Fibroblast of skin of left quadriceps (primary cell): ENCODE measurements at places on chromosomes 11 and 22.
A peak's percentile ranks its signal among the peaks of the same experiment; 100 is the strongest.

DNA sequence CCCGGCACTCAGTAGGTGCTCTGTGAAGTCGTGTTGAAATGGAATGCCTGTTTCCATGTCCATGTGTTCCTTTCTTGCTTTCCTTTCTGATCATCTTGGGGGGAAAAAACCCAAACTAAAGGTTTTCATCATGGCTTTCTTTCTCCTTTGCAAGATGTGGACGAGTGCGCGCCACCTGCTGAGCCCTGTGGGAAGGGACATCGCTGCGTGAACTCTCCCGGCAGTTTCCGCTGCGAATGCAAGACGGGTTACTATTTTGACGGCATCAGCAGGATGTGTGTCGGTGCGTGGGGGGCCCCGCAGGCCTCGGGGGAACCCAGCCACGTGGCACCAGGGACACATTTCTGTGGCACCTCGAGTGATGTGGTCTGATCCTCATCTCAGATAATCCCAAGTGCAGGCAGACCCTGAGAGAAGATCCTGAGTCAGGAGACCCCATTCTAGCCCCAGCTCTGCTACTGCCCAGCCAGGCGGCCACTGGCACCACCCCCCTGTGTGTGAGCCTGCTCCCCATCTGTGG, 39.4 kb downstream of the FBLN1 start:
- no peak for DNase-seq

GRCh38 chr11:46856605-46857343, 10.7 kb upstream of the CKAP5 start:
- no peak for DNase-seq

- DNase-seq = no peak
These were observed 21.6 kb upstream of the GDPD4 start for GRCh38 chr11:77322926-77323590.

DNA sequence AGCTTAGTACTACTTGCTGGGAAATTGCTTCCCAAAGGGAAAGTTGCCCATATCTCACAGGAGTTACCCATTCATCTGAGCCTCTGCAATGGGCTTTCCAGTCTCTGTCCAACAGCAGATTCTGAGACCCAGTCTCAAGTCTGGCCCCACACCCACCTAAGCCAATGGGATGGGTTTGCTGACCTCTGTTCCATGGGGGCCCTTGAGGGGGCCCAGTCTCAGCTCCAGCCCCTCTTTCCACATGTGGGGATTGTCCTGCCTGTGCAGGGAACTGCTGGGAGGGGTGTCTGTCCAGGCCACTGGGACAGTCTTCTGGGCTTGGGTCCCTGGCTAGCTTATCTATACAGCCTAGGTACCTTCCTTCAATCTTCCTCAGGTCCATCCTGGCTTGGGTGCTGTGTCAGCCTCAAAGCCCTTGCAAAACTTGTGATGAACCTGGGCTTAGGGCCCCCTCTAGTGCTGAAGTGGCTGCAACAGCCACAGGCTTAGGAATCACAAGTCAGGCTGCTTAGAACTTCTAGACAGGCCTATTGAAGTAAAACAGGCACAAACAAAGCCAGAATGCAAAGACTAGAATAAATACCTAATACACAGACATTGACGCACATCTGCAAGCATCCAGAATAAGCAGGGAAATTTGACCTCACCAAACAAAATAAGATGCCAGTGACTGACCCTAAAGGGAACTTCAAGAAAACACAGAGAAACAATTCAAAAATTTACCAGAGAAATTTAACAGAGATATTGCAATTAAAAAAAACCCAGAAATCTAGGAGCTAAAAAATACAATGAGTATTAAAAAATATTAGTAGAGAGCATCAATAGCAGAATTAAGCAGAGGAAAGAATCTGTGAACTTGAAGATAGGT, 11.7 kb upstream of the PATL1 start:
- DNase-seq = peak; percentile 49

- DNase-seq = no peak
These were observed 12.8 kb downstream of the MISFA start for GRCh38 chr11:18612394-18612793.

DNA sequence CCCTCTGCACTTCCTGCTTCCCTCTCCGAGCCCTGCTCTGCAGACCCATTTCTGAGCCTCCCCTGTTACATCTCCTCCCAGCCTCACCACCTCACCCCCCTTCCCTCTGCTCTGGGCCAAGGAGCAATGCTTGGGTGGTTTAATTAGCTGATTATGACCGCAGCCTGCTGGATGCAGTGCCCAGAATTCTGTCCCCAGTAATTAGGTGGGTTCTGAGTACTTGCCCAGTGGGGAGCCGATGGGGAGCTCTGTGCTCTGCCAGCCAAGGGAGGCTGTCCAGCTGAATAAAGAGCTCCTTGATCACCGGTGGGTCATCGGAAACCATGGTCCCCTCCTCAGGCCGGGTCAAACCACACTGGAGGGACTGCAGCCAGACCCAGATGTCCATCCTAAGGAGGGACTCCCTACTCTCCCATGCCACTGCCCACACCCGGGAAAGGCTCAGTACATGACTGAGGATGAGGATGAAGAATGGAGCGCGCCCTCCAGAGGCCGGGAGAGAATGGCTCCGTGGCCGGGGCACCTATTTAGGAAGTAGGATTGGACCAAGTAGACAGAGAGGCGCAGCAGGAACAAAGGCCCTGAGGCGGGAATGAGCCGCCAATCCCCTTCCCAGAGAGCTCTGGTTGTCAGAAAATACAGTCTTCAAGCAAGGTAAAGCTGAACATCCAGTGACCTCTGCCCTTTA, 9.1 kb downstream of the ARRB1 start:
- DNase-seq = no peak

DNA sequence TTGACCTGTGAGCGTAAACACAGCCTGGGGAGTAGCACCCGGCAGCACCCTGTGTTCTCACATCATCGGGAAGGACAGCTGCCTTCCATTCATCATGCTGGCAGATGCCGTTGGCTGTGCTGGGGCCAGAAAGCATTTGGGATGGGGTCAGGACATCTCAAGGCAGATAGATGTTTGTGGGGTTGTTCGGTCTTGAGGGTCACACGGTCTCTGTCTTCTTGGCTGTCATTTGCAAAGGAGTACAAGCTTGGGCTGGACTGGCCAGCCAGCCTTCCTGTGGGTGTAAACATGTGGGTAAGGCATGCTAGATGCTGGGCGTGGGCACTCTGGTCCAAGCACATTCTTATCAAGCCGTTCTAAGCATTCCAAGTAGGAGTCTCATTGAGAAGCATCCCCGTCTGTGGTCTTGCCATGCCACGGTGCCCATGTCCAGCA, 81.4 kb downstream of the TBC1D22A start:
- no peak for DNase-seq

- DNase-seq = no peak
These were observed 40.2 kb downstream of the LRP5 start for GRCh38 chr11:68352591-68352990.
